H1 (cell line): ENCODE measurements at places on chromosomes 16 and 17.
A peak's percentile ranks its signal among the peaks of the same experiment; 100 is the strongest.

GRCh38 chr16:60199150-60199549, 1465.0 kb upstream of the GOT2 start:
- DNase-seq: no peak

DNA sequence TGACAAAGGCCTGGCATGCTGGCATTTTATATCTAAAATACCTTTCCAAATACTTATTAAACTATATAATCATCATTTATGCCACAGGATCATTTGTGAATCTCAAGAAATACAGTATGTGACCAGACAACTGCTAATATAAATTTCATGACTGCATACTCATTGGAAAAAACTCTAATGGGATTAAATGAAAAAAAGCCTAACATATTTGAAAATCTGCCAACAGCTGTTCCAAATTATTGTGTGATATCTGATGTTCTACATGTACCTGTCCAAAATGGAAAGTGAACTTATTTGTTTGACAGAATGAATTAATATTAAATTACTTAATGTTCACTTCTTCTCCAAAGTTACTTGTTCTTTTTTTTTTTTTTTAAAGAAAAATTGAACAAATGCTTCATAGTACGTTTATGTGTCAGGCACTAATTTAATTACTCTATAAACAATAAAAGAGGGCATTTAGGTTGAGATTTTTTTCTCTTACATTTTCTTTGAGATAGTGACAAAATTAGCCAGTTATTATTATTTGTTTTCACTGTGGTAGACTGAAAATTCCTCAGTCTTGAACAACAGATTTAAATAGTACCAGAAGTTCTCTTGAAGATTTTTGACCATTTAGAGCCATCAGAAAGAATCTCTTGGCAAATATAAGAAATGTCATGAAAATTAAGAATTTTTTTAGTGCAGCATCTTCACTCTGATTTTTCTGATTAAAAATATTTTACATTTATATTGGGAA, 114.0 kb downstream of the FTO start:
- DNase-seq: no peak

- no peak for DNase-seq
Observed at GRCh38 chr16:87317750-87318644, 805 bp upstream of the C16orf95 start.

DNA sequence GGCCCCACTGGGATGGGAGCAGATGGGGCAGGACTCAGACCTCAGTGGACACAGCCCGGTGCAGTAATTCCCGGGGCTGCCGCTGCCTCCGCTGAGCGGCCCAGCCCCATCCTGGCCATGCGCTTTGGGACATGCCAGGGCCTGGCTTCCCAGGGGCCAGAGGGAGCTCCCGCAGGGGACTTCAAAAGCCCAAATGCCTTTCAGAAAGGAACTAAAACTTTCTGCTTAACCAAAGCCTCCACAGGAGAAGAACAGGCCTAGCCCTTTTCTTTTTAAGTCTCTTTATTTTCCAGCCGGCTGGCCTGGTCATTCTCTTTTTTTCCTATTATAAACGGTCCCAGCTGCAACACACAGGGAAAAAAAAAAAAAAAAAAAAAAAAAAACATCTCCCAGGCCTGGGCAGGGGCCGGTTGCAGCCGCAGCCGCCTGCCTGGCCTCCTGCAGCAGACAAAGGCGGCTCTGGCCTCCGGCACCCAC, 10.7 kb upstream of the ZNF423 start:
- peak; percentile 63 for DNase-seq

GRCh38 chr17:4319221-4319620, 47.3 kb downstream of the UBE2G1 start:
- no peak for DNase-seq

DNA sequence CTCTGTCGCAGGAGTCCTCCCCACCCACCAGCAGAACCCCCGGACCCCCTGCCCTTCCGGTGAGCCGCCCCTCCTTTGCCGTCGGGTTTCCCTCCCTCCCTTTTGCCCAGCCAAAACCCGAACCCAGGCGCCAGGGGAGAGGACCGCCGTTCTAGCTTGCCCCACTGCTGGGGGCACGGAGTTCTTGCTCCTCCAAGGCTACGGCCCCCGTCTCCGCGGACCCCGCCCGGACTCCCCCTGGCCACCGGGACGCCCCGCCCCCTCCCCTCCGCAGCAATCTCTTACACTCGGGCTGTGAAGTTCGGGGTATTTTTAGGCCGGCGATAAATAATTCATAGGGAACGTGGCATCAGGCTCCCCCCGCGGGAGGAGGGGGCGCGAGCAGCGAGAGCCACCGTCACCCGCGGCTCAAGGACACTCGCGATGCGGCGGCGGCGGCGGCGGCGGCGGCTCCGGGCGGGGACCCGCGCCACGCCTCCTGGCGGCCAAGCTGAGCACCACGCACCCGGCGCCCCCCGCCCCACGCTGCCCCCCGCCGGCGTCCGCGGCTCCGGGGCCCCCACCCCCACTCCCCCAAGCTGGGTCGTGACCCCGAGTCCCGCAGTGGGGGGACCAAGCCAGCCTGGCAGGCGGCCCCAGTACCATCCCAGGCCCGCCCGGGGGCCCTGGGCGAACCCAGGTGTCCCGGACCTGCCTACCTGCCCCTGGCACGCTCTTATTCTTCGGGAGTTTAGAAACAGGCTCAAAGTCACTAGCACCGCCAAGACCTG, at the start of gene GRIN2C:
TSS of gene GRIN2C (minus strand) at position 427 of the 770 bp plus-strand sequence. CDS start 4,793 bp downstream, outside the sequence.
- DNase-seq: peak; percentile 69

DNA sequence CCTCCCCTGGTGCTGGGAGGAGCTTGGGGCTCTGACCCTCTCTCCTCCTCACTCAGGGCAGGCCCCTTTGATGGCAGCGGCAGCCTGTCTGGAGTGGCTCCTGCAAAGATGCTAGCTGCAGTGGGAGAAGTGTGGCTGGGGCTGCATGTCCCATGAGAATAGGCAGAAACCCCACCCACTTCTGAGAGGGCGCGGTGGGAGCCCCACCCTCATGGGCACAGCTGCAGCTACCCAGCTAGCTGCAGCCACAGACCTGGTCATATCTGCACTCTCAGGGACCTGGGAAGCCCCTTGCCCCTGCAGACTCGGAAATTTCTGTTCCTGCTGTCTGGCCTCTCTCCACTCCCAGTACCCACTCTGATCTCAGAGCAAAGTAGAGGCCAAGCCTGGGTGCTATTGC, 72.2 kb upstream of the BRD7 start:
- DNase-seq: no peak

DNA sequence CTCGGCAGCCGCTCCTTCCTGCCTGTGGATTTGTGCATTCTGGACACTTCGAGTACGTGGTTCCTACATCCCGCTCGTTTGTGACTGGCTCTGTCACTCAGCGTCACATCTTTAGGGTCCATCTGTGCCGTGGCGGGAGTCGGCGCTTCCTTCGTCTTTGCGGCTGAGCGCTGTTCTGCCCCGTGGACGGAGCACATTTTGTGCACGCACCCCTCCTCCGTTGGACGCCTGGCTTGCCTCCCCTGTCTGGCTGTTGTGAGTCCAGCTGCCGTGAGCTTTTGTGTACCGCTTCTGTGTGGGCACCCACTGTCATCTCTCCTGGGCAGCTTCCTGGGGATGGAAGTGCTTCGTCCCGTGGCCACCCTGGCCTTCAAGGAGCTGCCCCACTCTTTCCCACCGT, 6.4 kb downstream of the ZNF469 start:
- DNase-seq: no peak

GRCh38 chr17:58004060-58004459, 3.0 kb downstream of the SRSF1 start:
- no peak for DNase-seq

DNA sequence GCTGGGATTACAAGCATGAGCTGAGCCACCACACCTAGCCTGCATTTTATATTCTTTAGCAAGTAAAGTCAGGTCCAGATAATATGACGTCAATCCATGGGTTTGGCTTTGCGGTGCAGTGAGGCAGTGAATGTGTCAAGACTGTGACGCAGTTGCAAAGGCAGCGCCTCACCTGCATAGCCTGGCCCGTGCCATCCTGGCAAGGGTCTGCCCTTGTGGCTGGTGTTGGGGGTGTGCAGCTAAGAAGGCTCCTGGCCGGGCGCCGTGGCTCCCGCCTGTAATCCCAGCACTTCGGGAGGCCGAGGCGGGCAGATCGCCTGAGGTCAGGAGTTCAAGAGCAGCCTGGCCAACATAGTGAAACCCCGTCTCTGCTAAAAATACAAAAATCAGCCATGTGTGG, 7.0 kb downstream of the PDF start:
- no peak for DNase-seq

DNA sequence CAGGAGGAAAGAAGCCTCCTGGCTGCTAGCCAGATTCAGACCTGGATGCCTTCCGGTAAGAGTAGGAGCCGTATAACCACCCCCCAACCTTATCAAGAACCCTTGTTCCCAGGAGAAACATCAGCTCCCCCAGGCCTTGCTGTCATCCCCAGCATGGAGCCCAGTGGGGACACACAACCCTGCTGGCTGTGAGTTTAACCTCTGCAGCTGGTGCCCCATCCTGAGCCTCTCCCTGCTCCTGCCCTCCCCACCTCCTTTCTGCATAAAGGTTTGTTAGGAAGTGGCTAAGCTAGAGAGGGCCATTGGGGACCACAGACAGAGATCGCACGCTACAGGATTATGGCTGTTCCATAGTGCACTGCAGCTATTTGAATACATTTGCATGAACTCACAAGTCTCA, 55.5 kb upstream of the RPL38 start:
- DNase-seq: no peak

- no peak for DNase-seq
Observed at GRCh38 chr17:77802333-77802615, 156.2 kb upstream of the TNRC6C start.

- DNase-seq: no peak
Observed at GRCh38 chr16:50296807-50297206, 30.5 kb downstream of the ADCY7 start.

DNA sequence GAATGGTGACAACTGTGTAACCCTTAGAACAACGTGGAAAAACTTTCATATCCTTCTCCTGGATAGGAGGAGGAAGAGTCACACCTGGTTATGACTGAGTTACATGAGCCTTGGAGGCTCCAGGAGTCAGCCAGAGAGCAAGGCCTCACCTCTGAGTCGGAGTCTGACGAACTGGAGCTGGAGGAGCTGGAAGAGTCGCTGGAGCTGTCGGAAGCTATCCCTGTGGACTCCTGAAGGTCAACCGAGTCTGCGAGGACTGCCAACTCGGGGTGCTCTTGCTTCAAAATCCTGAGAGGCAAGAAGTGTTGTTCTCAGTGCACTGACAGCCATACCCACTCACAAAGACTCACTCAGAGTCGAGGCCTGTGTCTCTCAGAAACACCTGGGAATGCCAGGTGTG, 6.2 kb downstream of the JMJD6 start:
- DNase-seq: no peak

GRCh38 chr17:81020767-81021497, 14.0 kb upstream of the BAIAP2 start:
- no peak for DNase-seq

- no peak for DNase-seq
Observed at GRCh38 chr16:82684256-82684655, 57.5 kb downstream of the CDH13 start.

DNA sequence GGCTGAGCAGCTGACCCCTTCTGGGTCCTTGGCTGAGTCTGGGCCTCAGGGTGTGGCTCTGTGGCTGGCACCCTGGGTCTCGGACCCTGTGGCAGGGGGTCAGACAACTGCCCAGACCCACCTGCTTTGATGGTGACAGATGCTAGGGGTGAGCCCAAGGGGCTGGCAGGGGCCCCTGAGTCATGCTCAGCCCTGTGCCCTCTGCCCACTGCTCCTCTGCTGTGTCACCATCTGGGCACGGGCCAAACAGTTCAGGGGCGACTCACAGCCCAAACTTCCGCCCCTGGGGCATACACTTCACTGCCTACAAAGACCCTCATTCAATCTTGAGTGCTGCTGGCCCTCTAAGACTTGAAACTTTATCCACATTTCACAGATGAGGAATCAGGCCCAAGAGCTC, 5.7 kb downstream of the ADGRG1 start:
- DNase-seq: no peak

DNA sequence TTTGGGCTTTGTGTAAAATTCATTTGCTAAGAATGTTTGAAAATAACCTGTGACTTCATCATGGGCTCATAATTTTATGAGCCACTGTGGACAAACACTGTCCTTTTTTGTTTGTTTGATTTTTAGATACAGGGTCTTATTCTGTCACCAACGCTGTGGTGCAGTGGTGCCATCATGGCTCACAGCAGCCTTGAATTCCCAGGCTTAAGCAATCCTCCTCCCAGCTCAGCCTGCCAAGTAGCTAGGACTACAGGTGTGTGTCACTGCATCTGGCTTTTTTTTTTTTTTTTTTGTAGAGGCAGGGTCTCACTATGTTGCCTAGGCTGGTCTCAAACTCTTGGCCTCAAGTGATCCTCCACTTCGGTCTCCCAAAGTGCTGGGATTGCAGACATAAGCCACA, 8.3 kb downstream of the TEX2 start:
- DNase-seq: no peak

DNA sequence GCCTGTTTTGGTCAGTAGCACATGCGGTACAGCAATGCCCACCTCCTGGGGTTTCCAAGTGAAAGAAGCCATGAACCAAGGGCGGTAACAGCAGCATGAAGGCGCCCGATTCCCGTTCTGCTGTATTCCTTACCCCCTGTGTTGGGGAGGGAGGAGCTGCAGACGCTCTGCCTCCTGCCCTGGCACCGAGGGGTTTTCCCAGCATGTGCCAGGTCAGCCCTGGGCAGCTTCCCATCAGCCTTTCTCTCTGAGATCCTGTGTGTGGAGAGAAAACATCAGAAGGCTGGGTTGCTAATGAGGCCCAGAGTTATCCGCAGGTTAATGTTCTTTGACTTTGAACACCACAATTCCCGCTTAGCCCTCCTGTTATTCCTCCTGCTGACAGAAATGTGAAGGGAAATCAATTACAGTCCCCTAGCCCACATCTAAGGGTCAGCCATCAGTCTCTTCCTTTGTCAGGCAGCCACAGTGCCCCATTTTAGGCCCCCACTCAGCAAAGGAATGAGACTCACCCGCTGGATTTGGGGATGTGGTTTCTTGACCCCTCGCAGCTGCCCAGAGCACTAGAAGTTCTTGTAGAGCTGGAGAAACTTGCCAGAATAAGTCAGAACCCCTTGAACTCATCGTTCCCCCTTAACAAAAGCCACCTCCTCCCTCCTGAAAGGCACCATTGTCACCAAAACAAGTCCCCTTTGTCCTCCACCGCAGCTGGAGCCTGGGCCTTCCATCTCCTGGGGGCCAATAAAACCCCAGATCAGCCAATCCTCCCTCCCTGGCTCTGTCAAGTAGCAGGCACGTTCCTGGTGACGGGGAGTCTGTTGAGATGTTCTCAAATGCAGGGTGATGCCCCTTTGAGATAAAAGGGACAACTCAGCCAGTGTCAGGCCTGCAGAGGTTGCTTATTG, 168.5 kb downstream of the KATNIP start:
- DNase-seq: no peak
